H54 (cell line): ENCODE measurements at places on chromosomes 13 and 19.

- DNase-seq = no peak
These were observed 381.5 kb downstream of the UQCRFS1 start for GRCh38 chr19:28831462-28831861.

DNA sequence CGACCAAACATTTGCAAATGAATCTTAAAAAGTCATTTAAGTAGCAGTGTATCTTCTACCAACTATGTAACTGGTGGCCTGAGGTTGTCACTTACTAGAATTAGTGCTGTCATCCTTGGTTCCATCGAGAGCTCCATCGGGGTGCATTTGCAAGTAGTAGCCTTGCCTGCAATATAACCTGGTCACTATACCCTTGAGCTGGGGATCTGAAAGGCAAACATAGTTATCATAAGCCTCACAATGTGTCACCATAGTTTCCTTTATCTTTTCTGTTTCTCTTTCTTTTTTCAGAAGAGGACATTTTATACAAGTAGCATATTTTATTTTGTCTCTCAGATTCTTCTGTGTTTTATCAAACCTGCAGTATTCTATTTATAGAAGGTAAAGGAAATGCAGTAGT, 422.6 kb downstream of the ITGBL1 start:
- DNase-seq = no peak

- no peak for DNase-seq
These were observed 46.4 kb downstream of the RUBCNL start for GRCh38 chr13:46340631-46341111.

DNA sequence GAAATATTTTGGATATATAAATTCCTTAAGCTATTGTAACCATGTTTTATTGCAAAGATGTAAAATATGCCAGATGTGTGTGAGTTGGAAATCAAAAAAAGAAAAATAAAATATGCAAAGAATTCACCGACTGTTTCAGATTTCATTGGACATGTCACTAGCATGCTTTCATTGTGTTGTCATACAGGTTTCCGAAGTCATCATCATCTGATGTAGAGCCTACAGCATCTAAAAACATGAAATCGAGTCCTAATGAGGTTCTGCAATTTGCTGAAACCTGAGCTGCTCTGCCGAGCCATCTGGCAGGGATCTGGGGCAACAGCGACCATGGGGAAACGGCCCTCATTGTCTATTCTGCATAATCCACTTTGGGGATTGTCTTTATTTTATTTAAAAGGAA, 196.1 kb upstream of the MAB21L1 start:
- no peak for DNase-seq

GRCh38 chr19:46840498-46840942, 10.1 kb downstream of the AP2S1 start:
- no peak for DNase-seq

GRCh38 chr13:58324161-58324560, 692.6 kb downstream of the PCDH17 start:
- no peak for DNase-seq

DNA sequence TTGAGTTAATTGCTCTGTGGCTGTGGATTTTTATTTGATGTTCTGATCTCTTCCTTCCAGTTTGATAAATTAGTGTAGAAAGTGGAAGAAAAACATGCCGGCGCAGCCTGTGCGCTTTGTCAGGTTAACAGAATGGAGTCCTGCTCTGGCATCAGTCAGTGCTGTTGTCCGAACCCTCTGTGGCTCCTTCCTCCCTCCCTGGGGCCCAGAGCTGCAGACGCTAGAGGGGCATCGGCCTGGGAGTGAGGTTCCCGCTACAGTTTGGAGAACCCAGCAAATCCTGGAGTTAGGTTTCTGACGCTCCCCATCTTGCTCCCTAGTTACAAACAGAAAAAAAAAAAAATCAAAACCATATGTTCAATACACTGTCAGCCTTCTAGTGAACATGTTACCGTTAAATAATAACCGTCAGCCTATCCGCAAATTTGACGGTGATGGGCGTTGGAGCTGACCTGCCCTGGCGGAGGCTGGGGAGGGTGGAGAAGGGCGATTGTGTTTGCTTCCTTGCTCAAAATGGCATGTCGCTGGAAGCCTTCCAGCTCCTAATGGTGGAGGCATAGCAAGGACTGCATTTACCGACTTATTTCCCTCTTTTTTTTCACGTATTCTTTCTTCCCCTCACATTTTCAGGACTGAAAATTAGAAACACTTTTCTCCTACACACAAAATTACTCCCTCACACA, 13.6 kb downstream of the MBNL2 start:
- DNase-seq = no peak
